ENCODE measurements at places on chromosomes 1 and 21.

GRCh38 chr1:41731516-41732030 lies 187.1 kb downstream of the HIVEP3 start:
- no peak for DNase-seq

GRCh38 chr1:26096471-26096870 lies 15.2 kb upstream of the PDIK1L start:
- no peak for DNase-seq

DNA sequence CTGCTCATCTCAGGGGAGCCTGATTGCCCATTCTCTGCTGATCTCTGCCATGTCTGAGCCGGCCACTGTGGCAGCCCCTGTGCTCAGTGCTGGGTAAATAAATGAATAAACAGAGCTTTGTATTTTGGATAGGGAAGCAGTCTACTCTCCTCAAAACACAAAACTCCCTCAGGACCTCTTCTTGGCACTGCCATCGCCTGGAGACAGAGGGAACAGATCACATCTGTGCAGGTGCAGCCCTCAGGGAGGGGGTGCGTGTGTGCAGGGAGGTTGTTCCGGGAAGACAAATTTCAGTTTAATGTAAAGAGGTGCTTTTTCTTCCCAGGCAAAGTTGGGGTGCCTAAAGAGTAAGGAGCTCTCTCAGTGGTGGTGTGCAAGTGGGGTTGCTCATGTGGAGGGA lies 7.7 kb upstream of the FAM167B start:
- peak; percentile 16 for DNase-seq

DNA sequence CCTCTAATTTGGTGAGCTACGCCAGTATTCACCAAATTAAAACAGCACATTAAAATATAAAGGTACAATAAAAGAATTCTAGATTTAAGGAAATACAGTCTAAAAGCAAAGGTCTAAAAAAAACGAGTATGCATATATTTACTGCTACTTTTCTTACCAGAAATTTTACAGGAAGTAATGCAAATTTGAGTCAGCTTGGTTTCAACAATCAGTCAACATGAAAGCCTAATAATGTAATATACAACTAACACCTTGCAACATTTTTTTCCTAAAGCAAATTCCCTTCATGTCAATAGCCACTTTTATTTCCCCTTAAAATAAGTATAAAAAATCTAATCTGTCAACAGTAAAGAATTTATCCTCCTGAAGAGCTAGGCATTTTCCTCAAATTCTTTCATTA lies 11.9 kb downstream of the PTP4A2 start:
- no peak for DNase-seq

GRCh38 chr1:59428828-59429227 lies 131.9 kb downstream of the FGGY start:
- no peak for DNase-seq

DNA sequence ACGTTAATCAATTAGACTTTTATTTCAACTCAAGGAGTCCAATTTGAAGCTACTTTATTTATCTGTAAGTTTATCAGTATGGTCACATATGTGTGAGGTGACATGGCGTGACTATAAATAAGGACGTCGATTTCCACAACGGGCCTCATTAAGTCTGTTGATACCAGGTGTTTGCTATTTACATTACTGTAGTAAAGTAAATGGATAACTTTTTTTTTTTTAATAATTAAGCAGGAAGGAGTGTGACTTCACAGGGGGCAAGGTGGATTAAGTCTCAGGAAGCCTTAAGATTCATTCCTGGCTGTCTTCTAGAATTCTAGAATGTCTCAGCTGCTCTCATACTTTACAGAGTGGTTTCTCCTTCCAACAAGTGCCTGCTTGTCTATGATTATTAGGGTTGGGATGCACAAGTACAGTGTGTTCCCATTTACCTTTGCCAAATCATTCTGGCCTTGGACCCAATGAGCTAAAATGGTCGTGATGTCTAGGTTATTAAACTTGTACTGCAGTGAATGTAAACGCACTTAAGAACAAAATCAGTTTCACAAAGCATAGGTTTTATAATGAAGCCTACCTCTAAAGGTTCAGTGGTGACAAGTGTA lies 15.5 kb downstream of the MAP3K7CL start:
- DNase-seq: no peak

GRCh38 chr21:18810136-18810535 lies 406.6 kb upstream of the TMPRSS15 start:
- DNase-seq: no peak

DNA sequence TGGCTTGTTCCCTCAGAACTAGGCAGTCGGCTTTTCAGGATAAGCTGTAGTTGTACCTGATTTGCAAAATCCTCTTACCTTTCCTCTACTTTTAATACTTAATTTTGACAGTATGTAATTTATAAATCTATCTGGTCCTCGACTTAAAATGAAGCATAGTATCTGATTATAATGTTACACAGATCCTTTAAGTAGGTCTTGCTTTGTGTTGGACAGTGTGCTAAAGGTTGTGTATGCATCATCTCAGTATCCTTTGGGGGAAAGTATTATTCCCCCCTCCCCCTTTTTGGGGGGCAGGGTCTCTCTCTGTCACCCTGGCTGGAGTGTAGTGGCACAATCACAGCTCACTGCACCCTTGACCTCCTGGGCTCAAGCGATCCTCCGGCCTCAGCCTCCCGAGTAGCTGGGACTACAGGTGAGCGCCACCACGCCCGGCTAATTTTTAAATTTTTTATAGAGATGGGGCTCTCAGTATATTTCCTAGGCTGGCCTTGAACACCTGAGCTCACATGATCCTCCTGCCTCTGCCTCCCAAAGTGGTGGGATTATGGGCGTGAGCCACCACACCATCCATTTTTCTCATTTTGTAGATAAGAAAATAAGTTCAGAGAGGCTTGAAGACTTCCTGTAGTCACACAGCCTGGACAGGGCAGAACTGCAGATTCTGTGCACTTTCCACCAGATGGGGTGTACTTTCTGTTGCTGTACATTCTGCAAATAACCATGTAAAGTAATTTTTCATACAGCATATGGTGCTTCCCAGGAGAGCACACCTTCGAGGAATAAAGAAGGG lies 791 bp upstream of the STX6 start:
- no peak for DNase-seq

- no peak for DNase-seq
These were observed 677.8 kb downstream of the USP25 start for GRCh38 chr21:16407403-16408240.

GRCh38 chr1:229108598-229109201 lies 162.2 kb upstream of the RAB4A start:
- no peak for DNase-seq

DNA sequence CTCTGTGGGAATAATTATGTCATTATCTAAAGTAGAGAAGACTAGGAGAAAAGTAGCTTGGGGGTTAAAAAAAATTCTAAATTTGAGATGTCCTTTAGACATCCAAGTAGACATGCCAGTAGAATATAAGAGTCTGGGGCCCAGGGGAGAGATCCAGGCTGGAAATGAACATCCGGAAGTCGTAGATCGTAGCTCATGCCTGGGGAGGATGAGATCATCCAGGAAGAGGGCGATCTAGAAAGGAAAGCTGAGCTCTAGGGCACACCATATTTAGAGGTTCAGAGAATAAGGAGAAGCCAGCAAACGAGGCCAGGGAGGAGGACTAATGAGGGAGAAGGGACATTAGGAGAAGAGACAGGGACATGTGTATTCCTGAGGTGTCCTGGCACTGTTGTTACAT lies 12.2 kb downstream of the NGF start:
- DNase-seq: no peak

GRCh38 chr1:233445737-233446136 lies 118.2 kb downstream of the MAP3K21 start:
- no peak for DNase-seq

DNA sequence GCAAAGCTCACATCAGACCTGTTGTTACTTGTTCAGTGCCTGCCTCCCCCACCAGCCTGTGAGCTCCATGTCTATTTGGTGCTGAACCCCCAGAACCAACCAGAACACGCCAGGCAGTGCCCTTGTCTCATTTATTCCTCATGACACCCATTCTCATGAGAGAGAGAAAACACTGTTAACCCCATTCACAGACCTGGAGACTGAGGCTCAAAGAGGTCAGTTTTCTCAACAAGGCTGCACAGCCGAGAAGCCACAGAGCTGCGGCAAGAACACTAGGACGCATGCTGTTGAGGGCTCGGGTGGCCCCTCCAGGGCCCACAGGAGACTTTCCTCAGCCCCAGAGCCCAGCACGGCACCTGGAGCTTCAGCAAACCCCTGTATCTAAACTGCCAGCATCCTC lies 13.1 kb downstream of the KCNN3 start:
- DNase-seq: no peak

DNA sequence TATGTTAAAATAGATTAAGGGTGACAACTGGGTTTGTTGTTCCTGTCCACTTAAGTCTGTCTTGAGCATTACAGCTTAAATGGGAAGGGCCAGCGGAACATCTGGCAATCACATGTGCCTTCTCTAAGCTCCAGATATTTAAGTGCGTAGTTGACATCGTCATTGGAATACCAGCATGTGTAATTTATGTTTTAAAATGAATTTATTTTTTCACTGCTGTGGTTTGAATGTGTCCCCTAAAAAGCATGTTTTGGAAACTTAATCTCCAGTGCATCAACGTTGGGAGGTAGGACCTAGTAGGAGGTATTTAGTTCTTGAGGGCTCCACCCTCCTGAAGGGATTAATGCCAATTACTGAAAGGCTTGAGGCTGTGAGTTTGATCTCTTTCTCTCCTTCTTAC lies 13.4 kb downstream of the ZCCHC17 start:
- no peak for DNase-seq

DNA sequence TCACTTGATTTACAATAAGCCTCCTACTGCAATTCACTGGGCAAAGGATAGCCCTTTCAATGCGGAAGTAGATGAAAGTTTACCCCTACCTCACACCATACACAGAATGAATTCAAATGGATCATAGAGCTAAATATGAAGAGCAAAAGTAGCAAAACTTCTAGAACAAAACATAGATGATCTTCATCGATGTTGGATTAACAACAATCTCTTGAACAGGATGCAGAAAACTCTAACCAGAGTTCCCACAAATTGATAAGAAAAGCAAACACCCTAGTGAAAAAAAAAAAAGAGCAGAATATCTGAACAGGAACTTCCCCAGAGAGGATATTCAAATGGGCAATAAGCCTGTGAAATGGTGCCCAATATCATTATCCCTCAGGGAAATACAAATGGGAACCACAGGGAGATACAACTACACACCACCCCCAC lies 1.9 kb upstream of the UBASH3A start:
- DNase-seq: no peak

DNA sequence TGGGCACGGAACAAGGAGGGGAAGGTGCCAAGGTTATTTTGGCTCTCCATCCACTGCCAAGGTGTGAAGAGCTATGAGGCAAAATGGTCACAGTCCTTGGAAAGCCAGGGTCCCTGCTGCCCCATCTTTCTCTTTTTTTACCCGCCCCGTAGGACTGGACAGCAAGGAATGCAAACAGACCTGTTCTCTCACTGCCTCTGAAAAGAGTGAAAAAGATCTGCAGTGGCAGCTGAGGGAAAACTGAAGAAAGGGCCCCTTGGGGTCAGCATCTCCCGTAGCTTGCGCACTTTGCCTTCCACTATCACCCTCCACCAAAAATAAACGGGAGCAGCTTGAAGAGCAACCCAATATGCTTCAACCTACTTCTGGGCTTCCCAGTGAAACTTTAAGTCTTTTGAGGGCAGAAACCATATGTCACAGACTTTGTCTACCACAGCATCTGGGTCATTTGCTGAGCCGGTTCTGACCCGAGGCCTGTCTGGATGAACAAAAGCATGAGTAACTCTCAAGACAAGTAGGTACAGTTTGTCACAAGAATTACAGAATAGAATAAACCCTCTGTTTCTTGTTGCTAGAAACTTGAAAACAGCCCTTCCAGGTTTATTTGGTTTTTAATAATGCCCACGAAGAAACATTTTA lies 9.4 kb upstream of the KIF14 start:
- no peak for DNase-seq

- DNase-seq: no peak
These were observed 125.1 kb downstream of the CYYR1 start for GRCh38 chr21:26447932-26448475.

GRCh38 chr21:35372201-35372600 lies 323.1 kb upstream of the RUNX1 start:
- no peak for DNase-seq

DNA sequence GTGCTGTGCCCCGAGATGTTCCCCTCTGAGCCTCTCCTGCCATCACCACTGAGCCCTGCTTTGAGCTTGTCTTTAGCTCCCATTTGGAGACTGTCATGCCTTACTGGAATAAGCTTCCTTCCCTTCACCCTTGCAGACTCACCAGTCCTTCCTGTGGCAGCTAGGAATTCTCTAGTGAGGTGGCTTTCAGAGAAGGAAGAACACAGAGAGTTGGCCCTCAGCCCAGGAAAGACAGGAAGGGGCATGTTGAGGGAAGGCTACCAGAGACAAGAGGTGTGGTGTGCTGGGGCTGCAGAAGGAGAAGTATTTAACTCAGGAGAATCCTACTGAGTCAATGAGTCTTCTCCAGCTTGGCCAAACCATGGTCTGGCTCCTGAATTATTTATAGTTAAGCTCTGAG lies 76.3 kb downstream of the UCK2 start:
- no peak for DNase-seq

DNA sequence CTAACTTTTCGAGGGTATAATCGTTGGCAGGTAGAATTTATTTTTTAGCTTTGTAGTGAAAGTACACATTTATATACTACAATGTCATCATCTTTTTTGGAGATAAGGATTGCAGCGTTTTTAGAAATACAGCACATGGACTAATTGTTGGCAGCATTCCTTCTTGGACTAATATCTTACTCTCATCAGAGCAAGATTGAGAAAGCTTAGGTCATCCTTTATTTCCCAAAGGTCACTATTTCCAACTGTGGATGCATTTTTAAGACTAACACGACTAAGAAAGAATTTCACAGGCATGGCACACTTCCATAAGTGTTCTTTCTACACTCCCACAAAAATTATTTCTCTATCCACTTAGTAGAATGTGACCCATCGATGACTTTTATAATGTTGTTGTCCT lies 732.3 kb downstream of the NCAM2 start:
- no peak for DNase-seq

- peak; percentile 75 for DNase-seq
These were observed 22.7 kb upstream of the ARF1 start for GRCh38 chr1:228059634-228060457.

DNA sequence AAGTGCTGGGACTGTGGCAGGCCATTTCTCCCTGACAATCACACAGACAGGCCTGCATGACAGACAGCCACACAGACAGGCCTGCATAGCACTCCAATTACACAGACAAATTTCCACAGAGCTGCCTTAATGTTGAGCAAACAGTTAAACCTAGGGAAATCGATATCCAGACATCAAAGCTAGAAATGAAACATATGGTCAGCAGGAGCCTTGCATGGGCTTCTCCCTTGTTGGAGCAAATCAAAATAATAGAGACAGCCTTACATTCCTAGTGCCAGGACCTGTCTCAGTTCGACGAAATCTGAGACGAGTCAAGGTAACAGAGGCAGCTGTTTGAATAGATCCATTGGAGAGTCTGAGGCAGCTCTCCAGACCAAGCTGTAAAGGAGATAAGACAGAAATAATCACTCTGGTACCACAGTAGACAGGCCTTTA lies 42.4 kb downstream of the OLFML3 start:
- DNase-seq: no peak

GRCh38 chr21:39094087-39094780 lies 89.0 kb downstream of the PSMG1 start:
- DNase-seq: no peak
